ENCODE measurements at places on chromosomes 12 and 14. TPM values are rescaled to one million over a fixed set of nuclear protein-coding genes. Genes with fewer than 3 reads are reported as not detected.

DNA sequence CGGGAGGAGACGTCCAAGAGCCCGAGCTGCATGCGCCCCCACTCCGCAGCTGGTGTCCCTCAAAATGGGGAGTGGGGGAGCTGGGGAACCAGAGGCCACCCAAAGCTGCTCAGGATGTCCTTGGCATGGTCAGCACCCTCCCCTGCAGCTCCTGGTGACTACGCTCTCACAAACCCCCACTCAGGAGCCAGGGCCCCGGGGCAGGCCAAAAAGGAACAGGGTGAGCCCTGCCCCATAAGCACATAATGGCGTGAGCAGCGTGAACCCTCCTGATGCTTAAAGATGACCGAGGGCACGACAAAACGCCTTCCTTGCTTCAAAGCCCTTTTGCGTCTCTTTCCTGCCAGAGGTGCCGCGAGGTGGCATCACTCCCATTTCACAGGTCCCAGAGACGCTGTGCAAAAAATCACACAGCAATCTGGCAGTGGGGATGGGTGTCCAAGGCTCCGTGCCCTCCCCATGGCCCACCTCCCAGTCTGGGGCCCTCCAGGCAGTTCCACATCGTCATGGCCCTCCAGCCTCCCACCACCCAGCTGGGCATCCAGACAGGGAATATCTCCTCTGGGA, 13.5 kb downstream of the NCOR2 start:
- no peaks in the 10 kb centered on the region for H3K36me3 ChIP-seq
- DNase-seq: no peak
- H3K4me1 ChIP-seq: peaks cover 17% of the 10 kb centered on the region
- H3K4me3 ChIP-seq: no peak overlapping the region
- no peaks in the 10 kb centered on the region for H3K27me3 ChIP-seq

DNA sequence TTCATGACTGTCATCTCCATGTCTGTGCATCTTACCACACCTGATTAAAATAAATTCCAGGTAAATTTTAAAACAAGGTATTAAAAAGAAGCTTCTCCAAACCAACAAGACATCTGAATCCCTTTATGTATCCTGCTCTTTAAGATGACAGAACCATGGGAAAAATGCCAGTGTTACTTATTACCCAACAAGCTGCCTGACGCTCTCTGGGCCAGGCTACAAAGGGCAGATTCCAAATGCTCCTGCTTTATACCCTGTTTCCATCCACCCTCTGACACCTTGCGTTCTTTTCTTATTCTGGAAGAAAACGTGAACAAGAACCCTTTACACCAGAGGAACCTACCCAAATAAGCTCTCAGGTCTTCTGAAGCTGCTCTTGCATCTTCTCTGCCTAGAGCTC, 70.7 kb downstream of the SLC8A3 start:
- H3K4me3 ChIP-seq: no peak overlapping the region
- H3K27me3 ChIP-seq: peaks cover 6% of the 10 kb centered on the region
- no peaks in the 10 kb centered on the region for H3K4me1 ChIP-seq
- no peaks in the 10 kb centered on the region for H3K36me3 ChIP-seq
- no peak for DNase-seq
- H3K27ac ChIP-seq: no peak overlapping the region

CLEC4C gene
- not detected for total RNA-seq

OR6C2 gene
- total RNA-seq: not detected

LARP4 gene
- total RNA-seq: 45.8 TPM

All from activated CD4-positive, alpha-beta memory T cell treated with anti-CD3 and anti-CD28 coated beads, Interleukin-2, amount 10 ng/mL, durations not matched to agents 7 days and 5 days (primary cell).